ENCODE measurements at places on chromosomes 1 and 21.

DNA sequence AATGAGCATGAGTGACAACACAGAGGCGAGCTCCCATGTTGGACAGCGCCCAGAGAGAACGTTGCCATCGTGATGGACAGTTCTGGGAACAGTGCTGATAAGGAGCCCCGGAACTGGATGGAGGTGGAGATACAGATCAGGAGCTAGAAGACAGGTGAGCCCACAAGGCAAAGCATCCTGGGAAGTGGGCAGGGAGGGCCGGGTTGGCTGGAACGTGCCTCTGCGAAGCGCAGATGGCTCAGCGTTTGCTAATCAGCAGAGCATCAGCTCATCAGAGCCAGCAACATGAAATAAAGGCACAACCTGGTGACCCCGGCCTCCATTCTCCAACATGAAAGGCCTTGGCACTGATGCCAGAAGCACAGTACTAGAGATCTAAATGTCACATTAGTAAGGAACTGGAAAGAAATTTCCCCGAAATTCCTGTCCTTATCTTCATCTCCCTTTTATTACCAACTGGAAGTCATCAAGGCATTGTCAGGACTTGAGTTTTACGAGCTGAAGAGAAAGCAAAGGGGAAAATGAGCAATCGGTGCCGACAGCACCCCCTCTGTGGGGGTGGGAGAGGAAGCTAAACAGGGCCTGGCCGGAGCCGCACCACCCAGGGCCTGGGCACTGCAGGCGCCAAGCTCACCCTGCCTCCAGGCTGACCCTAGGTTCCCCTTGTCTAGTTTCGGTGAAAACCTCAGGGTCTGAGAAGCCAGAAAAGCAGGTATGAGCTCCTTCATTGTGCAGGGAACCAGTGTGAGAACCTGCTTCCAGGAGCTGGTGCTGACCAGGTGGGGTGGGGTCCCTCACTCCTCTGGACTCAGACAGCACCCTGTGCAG, 19.9 kb downstream of the ABCA4 start:
- no peak for DNase-seq

GRCh38 chr1:26785611-26786436, 1.9 kb upstream of the PIGV start:
- no peak for DNase-seq

DNA sequence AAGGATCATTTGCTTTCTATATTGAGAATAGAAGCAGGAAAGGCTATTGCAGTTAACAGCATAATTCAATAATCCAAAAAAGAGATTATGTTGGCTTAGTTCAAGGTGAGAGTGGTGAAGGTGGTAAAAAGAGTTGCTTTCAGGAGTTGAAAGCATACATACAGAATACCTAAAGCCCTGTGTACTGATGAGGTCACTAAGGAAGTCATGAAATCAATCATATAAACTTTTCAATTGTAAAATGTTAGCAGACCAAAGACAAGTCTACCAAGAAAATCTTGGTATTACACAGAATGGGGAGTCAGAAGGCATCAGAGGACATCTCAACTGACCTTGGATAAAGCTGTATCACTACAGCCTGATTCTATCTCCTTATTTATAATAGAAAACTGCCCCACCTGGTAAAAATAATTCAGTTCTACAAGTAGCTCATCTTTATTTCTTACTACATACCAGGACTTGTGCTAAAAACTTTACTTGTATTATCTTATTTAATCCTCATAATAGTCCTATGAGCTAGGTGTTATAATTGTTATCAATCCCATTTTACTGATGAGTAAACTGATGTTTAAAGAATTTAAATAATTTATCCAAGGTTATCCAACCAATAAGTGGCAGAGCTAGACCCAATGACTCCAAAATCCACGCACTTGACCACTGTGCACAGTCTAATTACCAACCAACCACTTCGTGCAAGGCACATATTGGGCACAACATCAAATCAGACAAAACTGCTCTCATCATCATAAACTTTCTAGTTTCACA, 40.9 kb downstream of the TUT4 start:
- no peak for DNase-seq

DNA sequence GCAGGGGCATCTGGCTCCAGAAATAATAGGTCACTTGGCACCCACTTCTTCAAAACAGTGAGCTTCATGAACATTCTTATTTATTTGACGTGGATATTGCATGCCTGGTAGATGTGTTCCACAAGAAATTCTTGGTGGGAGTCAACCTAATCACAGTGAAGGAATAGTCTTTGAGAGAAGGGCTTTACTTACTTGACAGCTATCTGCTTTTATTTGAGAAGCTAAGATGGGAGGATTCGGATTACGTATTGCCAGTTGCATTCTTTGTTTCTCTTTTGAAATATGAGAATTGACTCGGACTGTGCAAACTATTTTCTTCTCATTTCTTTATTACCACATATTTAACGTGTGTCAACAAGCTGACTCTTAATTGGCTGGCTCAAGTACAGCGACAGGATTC, 117.2 kb downstream of the FASLG start:
- no peak for DNase-seq

DNA sequence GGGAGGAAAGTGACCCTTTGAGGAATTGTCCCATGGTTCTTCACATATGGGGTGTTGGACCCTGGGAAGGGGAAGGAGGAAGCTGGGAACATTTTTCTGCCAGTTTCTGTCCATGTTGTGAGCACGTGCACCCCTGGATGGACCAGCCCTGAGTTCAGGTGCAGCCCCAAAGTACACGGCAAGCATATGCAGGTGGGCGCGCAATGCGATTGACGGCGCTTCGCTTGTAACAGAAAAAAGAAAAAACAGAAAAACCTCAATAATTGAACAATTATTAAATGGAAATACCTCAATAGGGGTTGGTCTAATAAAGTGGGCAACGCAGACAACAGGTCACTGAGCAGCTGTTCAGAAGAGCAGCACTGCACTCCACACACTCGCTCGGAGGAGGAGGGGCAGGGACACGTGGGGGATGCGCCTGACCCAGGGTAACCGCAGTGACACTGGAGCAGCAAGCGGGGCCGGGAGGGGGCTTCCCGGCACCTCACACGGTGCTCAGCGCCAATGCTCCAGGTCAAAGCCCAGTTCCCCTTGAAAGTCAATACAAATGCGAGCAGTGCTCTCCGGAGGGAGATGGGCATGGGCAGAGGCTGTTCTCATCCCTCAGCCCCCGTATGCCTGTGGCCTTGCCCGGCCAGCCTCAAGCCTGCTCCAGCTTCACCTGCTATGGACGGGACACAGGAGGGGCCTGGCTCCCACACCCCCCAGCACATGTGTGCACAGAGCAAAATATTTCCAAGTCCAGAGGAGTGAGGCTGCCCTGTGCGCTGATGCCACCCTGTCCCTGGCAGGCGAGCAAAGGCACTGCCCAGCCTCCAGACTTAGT, 6.6 kb upstream of the ACTRT2 start:
- DNase-seq = no peak

GRCh38 chr21:45429221-45430175, 24.5 kb downstream of the COL18A1 start:
- DNase-seq = no peak

- DNase-seq = peak; percentile 32
Observed at GRCh38 chr1:10152709-10153284, 57.6 kb upstream of the KIF1B start.

- no peak for DNase-seq
Observed at GRCh38 chr1:48750109-48750508, 26.6 kb downstream of the BEND5 start.

DNA sequence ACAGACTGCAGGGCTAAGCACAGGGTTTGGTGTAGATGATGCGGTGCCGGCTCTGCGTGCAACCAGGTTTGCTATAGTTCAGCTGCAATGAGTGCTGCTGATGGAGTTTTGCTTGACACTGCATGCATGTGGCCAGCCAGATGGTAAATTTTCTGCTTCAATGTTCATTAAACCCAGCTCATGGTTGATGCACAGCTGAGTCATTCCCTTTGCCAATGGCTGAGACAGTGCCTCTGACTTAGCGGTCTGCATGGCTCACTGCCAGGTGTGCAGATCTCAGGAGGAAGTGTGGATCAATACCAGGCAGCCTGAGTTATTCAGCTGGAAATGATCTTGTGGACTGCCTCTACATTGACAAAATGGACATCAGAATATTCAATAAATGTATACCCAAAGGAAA, 172.7 kb upstream of the ZP4 start:
- no peak for DNase-seq

GRCh38 chr1:23902321-23903278, 10.6 kb downstream of the CNR2 start:
- DNase-seq = no peak

GRCh38 chr1:115829023-115829674, 11.8 kb downstream of the NHLH2 start:
- no peak for DNase-seq

- no peak for DNase-seq
Observed at GRCh38 chr21:35609263-35609662, 451.1 kb downstream of the SETD4 start.

DNA sequence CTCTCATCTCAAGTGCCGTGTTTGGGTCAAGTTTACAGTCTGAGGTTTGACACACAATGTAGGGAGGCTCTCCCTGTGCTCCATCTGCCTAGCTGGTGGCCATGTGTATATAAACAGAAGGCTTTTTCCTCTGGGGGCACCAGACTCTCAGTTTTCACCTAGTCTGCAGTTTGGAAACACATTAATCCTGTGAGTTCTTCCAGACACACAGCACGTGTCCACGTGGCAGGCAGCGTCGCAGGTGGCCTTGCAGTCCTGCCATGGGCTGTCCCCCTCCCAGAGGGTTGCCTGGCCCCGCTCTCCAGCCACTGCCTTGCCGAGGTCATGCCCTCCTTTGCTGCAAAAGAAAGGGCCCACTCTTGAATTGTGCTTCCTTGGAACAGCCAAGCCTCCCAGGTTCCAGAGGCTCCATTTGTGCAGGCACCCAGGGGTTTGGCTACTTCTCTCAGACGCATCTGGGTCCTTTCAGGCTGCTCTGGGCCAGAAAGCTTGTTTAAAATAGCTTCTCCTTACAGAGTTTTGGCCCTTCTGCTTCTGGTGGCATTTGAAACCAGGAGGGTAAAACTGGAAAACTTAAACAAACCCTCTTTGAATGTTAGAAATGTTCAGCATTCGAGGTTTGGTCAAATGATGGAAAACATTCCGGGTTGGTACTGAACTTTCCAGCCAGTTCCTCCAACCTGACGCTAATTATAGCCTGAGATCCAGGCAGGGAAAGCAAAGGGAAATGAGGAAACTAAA, 4.4 kb upstream of the RUNX1 start:
- DNase-seq = no peak

DNA sequence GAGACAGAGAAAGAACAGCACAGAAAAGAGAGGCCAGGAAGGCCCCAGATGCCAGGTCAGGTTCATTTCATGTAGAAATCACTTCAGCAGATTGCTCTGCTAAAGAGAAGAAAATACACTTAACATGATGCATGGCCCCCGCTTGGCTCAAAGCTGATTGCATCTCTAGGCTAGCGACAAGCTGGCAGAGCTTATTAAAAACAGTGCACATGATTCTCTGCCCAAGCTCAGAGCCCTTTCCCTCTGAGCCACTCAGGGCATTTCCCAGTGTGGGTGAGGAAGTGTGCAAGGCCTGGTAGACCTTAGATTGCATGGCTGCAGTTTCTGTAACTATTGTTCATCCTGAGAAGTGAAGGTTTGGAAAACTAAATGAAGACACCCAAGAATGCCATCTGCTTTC, 3.3 kb upstream of the CAPN9 start:
- no peak for DNase-seq

GRCh38 chr1:10326251-10326650, 72.6 kb upstream of the PGD start:
- no peak for DNase-seq

GRCh38 chr1:44717156-44717555, 13.8 kb downstream of the RNU5D-1 start:
- no peak for DNase-seq

DNA sequence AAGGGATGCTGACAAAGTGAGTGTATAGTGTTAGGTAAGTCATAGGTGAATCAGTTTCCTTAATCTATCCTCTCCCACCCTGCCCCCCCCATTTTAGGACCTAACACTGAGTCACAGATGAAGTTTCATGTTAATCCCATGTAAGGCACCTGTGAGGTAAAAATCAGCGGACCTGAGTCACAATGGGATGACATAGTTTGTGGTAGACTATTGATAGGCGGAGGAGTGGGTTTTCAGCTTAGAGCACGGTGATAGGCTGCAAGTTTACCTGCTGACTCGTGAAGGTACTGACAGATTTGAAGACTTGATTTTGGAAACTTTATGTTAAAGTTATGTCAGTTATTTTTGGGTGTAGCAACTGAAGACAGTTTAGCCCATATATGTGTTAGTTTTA, 1.7 kb downstream of the TOR1AIP1 start:
- no peak for DNase-seq

GRCh38 chr1:54358503-54359168, 47.6 kb downstream of the SSBP3 start:
- no peak for DNase-seq

DNA sequence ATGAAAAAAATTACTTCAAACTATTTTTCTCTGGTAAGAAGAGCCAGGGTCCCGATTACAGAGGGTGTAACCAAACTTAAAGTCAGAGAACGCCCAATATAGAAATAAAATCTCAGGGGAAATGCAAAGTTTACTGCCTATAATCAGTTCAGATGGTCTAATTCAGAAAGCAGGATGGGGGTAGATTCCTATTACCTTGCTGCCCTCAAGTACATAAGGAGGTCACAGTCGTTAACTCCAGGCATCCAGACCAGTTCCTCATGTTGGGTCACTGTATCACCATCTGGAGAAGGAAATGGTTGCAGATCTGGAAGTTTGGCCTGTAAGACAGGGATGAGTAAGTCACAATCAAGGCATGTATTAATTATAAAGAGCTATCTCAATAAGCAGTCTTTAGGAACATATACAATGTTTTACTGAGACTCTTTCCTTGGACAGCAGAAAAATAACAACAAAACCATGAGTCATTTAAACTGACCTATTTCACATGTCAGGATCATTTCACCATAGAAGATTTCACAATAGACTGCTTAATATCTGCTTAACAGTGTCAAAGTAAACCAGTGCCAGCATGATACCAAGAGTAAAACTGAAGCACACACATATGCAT, 179.4 kb downstream of the SLC45A1 start:
- DNase-seq = no peak

GRCh38 chr1:107670397-107671040, 294.5 kb downstream of the VAV3 start:
- no peak for DNase-seq

GRCh38 chr1:170240409-170240808, 94.7 kb downstream of the NTMT2 start:
- no peak for DNase-seq

- no peak for DNase-seq
Observed at GRCh38 chr1:12546771-12547585, 71.0 kb downstream of the DHRS3 start.

- no peak for DNase-seq
Observed at GRCh38 chr1:12552951-12553921, 64.8 kb downstream of the DHRS3 start.

DNA sequence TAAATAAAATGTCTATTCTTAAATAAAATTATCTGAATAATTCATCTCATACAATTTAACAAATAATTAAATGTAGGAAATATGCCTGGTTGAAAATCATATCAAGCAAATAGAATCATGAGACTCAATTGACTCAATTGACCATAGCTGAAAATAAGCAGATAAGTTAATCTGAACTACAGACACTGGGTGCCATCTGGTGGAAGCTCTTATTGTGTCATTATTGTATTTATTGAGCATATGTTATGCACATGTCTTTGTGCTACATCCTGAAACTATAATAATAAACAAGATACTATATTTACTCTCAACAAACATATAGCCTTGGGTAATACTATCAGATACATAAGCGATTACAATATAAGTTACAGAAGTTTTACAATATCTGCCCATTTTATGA, 41.0 kb downstream of the BRINP3 start:
- DNase-seq = peak; percentile 23

GRCh38 chr1:48917901-48918603, 141.4 kb upstream of the BEND5 start:
- DNase-seq = no peak
